ENCODE measurements at places on chromosomes 7 and 10.

- no peak for DNase-seq
Measured at GRCh38 chr10:49518982-49519578, 19.8 kb downstream of the ERCC6 start.

DNA sequence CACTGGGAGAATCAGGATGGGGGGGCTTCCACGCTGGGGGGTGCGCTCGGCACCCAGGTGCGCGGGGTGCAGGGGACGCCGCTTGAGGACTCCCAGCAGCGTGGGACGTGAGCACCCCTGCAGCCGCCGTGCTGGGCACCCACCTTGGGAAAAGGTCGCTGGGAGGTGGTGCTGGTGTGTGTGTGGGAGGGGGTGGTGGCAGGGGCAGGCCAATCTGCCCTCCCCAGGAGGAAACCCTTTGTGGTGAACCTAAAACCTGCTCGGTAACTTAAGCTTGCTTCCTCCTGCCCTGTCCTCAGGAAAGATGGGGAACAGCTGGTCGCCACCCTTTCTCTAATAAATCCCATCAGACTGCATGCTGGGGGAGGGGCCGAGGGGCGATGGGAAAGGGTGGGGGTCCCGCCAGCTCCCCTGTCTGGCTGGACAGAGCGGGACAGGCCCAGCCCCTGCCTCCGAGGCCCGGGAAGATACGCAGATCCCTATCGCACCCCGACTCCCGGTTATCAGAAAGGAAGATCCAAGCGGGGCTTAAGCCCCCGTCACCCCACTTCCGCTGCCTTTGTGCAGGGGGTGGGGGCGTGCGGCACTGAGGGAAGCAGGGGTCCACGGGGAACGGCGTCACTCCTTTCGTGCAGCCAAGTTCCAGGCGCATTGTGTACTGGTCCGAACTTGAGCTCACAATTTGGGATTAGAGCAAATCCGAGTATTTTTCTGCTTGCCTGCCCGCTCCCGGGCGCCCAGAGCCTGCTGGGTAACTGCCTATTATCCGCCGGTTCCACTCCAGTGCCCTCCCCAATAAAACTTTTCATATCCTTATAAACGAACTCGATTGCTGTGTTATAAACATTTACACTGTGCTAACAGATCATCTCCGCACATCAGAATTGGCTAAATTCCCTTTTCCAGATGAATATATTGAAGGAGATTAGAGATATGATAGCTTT, 64.6 kb downstream of the UNCX start:
- peak; percentile 36 for DNase-seq

GRCh38 chr10:117014835-117015234, 9.8 kb upstream of the SHTN1 start:
- DNase-seq, result no peak

DNA sequence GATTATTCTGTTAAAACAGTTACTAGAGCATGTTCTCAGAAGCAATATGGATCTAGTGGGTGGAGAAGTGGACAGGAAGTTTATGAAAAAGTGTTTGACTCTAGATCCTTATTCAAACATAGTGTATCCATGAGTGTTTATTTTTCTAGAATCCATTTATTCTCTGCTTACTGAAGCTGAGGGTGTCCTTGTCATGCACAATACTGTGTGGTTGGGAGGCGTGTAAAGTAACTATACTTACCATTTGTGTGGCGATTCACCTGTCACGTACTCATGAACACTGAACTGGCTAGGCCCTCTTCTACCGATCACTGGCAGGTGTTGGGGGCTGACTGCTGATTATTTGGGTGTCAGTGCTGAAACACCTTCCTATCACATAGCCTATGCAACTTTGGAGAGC, 74.0 kb downstream of the POU6F2 start:
- no peak for DNase-seq

DNA sequence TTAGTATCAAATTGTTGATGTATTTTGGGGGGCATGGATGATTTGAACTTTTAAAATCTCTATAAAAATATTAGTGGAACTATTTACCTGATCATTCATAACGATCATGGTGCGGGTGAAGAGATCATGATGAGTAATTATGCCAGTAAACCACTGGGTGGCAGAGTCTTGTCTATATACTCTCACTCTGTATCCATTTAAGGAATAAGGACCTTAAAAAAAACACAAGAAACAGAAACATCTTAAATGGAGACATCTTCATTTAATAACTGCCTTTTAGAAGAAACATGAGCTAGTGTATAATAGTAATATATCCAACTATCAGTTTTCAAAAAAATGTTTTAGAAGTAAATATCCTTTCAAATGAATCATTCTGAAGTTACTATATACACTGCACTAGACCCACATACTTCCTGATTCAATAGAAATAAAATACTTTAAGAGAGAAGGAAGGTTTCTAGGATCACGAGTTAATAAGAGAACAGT, 84.0 kb downstream of the NRBF2 start:
- no peak for DNase-seq

- no peak for DNase-seq
Measured at GRCh38 chr7:21706131-21706530, 163.3 kb downstream of the DNAH11 start.
